ENCODE measurements at places on chromosomes 6 and 20.

DNA sequence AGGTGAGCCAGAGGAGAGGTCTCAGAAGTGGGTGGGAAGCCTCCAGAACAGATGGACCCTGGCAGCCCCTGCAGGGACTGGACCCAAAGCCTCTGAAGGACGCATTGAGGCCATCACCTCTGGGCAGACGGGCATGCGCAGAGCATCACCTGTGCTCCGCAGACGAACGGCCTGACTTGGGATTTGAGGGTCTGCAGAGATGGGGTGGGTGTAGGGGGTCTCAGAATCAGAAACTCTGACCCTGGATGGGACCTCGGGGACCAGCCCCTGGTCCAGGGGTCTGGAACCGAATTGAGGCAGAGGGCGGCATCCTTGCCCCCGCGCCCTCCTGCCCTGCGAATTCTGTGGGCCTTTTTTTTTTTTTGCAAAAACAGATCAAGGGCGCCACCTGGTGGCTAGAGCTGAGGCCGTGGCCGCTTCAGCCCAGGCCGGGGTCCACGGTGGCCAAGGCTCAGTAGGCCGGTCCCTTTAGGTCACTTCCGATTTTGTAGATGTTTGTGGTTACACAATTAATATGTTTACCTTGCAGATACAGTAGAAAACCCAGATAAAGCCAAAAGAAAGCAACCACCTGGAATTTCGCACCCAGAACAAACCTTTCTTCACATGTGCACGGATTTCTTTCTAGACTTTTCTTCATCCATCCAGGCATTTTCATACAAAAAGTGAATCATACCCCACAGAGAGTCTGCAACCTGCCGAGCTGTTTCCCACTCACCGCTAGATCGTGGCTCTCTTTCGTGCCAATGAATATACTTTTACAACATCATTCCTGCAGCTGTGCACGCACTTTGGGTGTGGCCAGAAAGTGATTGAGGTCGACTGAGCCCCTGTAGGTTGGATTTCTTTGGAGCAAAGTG is 25.9 kb downstream of the ZBP1 start:
- DNase-seq: peak; percentile 40

- no peak for DNase-seq
Measured at GRCh38 chr6:46095251-46095650, 34.5 kb upstream of the ENPP4 start.

GRCh38 chr6:95877480-95877879 is 138.3 kb upstream of the FUT9 start:
- no peak for DNase-seq

GRCh38 chr6:41505122-41506049 is 40.8 kb upstream of the FOXP4 start:
- peak; percentile 16 for DNase-seq

- no peak for DNase-seq
Measured at GRCh38 chr20:54669040-54669363, 193.6 kb downstream of the DOK5 start.

GRCh38 chr6:17972978-17973622 is 14.3 kb downstream of the KIF13A start:
- no peak for DNase-seq

DNA sequence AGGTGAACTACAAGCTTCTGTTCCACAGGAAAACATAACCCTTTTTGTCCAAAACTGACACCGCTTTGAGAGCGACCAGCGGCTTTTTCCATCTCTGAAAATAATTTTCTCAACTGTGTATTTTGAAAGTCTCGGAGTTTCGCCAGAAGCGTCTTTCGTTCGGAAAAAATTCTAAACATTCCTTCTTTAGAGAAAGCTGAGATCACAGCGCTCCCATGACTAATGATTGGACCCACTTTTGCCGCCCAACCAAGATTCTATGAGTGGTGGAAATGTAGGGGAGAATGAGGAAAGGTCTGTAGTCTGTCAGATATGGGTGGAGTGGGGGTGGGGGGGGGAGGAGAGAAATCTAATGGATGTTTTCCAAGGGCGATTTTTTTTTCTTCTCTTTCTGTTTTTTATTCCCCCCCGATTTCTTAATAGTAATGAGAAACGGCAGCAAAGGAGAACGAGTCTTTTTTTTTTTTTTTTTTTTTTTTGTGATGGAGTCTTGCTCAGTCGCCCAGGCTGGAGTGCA is 189.3 kb downstream of the TRIM27 start:
- DNase-seq: no peak

GRCh38 chr6:119760046-119760445 is 410.5 kb upstream of the MAN1A1 start:
- no peak for DNase-seq

GRCh38 chr6:154815938-154816820 is 83.0 kb downstream of the SCAF8 start:
- DNase-seq: no peak

DNA sequence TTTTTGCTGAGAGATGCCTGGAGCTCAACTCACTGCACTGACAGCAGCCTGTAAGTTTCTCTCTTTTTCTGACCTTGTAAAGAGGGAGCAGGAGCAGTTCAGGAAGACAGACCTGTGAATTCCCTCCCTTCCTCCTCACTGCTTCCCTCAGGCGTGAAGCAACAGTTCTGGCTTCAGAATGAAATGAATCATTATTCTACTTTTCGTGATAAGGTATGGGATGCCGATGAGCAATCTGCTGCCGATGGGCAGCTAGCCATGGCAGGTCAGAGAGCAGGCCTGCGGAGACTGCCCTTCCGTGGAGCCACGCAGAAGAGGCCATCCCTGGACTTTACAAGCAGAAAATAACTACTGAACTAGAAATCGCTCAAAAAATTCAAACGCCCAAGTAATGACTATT is 426.5 kb upstream of the RNF217 start:
- DNase-seq: no peak

DNA sequence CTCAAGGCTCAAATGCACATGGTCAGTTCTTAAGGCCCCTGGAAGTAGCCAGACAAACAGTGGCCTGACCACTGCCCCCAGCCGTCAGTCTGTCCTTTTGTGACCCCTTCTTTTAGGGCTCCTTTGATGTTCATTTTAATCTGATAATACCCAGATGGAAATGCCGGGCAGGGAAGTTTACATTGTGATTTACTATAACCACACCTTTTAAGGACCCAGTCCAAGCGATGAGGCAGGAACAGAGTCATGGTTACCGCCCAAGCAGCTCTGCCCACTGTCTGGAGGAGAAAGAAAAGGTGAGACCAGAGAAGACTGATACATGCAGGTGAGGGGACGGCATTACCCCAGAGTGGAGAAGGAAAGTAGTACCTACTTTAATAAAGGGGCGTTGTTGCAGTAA is 110.6 kb downstream of the PLEKHG1 start:
- no peak for DNase-seq

GRCh38 chr6:137313928-137314855 is 95.0 kb upstream of the IFNGR1 start:
- DNase-seq: peak; percentile 50
